ENCODE measurements at places on chromosomes 2 and 18. TPM values are rescaled to one million over a fixed set of nuclear protein-coding genes. Genes with fewer than 3 reads are reported as not detected.

- H3K27ac ChIP-seq: no peak overlapping the region
- no peaks in the 10 kb centered on the region for H3K27me3 ChIP-seq
- H3K36me3 ChIP-seq: no peaks in the 10 kb centered on the region
- no peak overlapping the region for H3K4me3 ChIP-seq
- no peaks in the 10 kb centered on the region for H3K4me1 ChIP-seq
Observed at GRCh38 chr2:17107151-17107550, 411.1 kb downstream of the RAD51AP2 start.

SLC9A4 gene
- total RNA-seq: not detected

PLCL1 gene
- 6.3 TPM for total RNA-seq

CD207 gene
- total RNA-seq: 3.0 TPM

DNA sequence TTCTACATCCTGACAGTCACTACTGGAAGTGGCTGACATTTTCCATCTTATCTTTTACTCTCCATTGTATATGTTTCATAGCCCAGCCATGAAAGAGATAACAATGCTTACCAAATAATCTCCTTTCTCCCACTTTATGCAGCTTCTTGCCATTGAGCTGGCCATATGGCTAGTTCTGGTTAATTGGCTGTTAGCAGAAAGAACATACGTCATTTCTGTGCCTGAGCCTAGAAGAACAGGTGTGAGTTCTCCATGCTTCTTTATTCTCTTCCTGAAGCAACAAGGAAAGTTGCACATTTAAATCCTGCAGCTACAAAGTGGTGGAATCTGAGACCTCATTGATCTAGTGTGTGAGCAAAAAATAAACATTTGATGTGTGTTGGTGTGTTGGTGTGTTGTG, 82.0 kb upstream of the FSHR start:
- no peaks in the 10 kb centered on the region for H3K36me3 ChIP-seq
- H3K27ac ChIP-seq: no peak overlapping the region
- no peak for DNase-seq
- no peaks in the 10 kb centered on the region for H3K4me1 ChIP-seq
- H3K4me3 ChIP-seq: no peak overlapping the region

DNA sequence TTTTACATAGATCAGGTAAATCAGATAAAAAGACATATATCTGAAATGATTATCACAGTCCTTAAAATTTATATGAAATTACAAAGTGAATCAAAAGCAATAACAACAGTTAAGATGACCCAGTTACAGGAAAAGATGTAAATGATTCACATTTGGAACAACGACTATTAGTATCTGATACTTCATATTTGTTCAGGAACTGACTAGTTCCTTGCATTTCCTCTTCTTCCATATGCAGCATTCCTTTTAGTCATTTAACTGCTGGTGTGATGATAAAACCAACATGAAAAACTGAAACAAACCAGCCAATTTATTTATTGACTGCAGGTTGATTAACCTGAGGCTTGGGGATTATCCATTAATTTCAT, 75.2 kb downstream of the RBMS1 start:
- no peaks in the 10 kb centered on the region for H3K36me3 ChIP-seq
- no peak overlapping the region for H3K4me3 ChIP-seq
- no peaks in the 10 kb centered on the region for H3K27me3 ChIP-seq
- H3K4me1 ChIP-seq: peaks cover 38% of the 10 kb centered on the region
- H3K27ac ChIP-seq: no peak overlapping the region

COPS7B gene
- 31.2 TPM for total RNA-seq

DNA sequence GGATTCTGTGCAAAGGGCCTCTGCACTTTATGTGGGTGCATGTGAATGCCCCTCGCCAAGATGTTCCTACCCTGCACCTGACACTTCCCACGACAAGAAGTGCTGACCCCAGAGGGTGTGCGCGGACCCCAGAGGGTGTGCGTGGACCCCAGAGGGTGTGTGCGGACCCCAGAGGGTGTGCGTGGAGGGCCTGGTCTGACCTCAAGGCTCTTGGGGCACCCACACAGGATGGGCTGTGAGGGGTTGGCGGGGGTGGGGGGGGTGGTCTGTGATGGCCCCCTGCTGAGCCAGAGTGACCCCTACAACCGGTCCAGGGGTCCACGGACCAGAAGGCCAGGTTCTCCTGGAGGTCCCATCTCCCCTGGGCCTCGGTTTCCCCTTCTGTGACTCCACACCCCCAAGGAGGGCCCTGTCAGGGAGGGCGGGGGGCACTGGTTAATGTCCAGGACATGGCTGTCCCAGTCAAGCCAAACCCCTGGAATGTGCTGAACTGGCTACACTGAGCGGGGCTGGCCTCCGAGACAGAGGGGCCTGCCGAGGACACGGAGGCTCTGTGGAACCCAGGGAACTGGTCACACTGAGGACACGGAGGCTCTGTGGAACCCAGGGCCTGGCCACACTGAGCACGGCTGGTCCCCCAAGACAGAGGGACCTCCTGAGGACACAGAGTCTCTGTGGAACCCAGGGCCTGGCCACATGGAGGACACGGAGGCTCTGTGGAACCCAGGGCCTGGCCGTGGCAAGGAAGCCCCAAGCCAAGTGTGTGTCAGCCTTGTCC, 3.1 kb downstream of the NEU4 start:
- no peak for DNase-seq
- H3K4me3 ChIP-seq: no peak overlapping the region
- H3K4me1 ChIP-seq: peaks cover 3% of the 10 kb centered on the region
- no peak overlapping the region for H3K27ac ChIP-seq
- H3K36me3 ChIP-seq: no peaks in the 10 kb centered on the region

ATP5MC3 gene
- 133 TPM for total RNA-seq

- H3K4me3 ChIP-seq: no peak overlapping the region
- no peaks in the 10 kb centered on the region for H3K36me3 ChIP-seq
- no peaks in the 10 kb centered on the region for H3K4me1 ChIP-seq
- no peak overlapping the region for H3K27ac ChIP-seq
Observed at GRCh38 chr18:74316257-74317170, 875 bp downstream of the C18orf63 start.

DNA sequence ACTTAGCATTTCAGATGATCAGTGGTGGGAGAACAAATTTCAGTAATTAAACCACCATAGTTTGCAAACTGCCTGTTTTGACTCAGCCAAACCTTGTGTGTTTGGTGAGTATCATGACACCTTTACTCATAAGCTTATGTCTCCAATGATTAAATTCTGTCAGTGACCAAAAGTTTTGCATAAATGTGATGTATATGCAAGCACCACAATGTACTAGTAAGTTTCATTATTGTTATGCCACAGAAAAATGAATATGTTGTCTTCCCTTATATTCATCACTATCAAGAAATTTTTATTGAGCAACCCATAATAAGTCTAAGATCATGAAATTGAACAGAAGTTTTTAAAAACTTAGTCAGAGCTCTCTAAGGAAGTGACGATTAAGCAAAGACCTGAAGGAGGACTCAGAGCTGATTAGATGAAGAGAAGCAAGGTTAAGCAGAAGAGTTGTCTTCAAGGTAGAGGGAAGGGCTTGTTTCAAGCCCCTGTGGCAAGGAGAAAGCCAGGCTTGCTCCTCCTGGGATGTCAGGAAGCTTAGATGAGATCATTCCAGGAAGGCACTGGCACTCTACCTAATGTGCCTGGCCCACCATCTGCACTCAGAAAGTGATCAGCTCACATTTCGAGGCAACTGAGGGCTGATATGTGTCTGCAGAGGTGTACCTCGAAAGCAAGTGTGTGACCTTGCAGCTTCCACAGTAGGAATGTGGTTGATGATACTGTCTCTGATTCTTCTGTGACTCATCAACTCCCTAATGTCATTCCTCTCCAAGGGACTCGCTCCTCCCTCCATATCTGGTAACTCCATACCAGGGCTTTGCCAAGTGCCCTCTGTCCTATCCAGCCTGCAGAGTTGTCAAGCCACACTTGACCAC, 54.7 kb downstream of the KCTD18 start:
- H3K36me3 ChIP-seq: peaks cover 8% of the 10 kb centered on the region
- no peak overlapping the region for H3K27ac ChIP-seq
- no peaks in the 10 kb centered on the region for H3K27me3 ChIP-seq
- H3K4me1 ChIP-seq: peaks cover 13% of the 10 kb centered on the region
- DNase-seq: no peak
- no peak overlapping the region for H3K4me3 ChIP-seq

DNA sequence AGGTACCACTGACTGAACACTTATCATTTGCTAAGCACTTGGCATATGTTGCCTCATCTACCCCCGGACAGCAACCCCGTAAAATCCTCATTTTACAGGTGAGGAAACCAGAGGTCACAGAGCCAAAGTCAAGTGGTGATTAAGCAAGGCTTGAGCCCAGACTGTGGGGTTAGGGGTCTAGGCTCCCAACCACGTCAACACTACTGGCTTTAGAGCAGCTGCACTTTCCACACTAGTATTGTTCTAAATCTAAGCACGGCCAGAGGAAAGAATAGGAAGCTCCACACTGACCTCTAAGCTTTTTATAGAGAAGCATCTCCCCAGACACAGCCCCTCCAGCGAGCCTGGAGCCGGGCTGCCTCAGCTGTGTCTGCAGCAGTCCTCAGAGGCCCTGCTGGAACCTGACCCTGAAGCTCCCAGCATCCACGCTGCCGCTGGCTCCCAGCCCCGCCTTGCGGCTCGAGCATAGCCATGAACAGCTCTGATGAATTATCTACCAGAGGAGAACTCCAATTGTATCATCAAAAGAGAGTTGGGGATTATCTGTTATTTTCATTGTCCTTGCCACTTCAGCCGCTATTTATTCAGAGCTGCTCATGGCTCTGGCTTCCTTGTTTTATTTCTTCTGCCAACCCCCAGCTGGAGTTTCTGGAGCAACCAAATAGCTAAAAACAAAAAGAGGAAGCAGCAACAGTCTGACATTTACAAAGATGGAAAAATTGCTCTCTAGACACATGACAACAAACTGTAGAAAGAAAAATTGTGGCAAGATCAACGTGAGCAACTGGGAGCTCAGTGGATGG, 62.2 kb upstream of the RTN4 start:
- H3K27ac ChIP-seq: peak overlapping the region; percentile 83
- H3K4me1 ChIP-seq: peaks cover 38% of the 10 kb centered on the region
- no peaks in the 10 kb centered on the region for H3K36me3 ChIP-seq
- H3K27me3 ChIP-seq: no peaks in the 10 kb centered on the region

FAM168B gene
- 74.1 TPM for total RNA-seq

DNA sequence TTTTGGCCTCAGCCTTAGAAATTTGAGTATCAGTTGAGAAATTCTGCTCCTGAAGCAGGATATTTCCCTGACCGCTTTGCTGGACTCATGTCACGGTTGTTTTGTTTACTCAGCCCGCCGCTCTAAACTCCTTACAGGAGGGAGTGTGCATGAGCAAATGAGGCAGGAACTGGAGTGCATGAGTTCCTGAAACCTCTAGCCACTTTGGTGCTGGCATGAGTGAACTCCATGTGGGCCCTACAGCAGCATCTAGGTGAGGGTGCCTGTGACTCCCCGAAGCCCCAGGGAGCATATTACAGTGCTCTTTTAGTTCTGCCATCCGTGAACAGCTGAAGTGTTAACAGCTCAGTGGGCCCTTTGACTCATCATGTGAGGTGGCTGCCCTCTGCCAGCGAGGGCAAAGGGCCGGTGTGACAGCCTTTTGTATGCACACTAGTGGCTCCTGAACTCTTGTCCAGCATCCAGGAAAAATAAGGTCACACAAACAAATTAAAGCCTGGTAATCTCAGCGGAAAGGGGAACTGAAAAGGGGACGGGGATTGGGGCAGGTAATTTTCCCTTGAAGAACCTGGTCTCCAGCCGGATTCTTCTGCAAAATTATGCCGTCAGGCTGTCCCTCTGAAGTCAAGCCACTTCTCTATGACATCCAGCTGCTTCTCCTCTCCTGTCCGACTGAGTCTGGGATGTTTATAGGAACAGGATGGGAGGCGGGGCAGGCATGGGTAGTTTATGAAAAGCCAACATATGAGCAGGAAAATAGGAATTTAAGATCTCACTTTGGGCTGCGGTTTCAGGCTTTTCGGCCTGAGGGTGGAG, 1668.7 kb downstream of the SUCLG1 start:
- no peaks in the 10 kb centered on the region for H3K4me1 ChIP-seq
- no peaks in the 10 kb centered on the region for H3K36me3 ChIP-seq
- no peak overlapping the region for H3K4me3 ChIP-seq
- no peak for DNase-seq

DNA sequence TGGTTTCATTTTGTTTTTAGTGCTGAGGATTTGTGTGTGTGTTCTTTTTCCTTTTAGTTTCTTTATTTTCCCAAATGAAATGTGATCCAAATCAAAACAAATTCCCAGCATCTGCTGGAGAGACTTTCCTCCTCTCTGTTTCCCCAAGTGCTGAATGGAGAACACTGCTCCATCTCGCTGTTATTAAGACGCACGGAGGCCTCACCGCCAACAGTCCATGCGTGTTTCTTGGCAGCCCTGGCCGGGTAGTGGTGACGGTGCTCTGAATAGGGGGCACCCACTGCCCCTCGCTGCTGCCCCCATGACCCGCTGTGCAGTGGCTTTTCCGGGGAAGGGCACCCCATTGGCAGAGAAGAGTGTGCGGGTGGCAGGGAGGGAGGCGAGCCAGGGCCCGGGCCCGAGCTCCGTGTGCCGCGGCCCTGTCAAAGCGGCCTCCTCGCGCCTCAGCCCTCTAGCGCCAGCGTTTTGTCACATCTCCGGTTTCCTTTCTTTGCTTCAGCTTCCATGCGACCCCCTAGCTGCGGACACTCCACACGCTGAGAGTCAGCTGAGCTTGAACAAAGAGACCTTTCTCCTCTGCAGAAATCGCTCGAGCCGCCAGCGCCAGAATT, 473.7 kb upstream of the SALL3 start:
- H3K36me3 ChIP-seq: no peaks in the 10 kb centered on the region
- H3K4me3 ChIP-seq: no peak overlapping the region
- H3K4me1 ChIP-seq: no peaks in the 10 kb centered on the region
- no peak for DNase-seq

GRCh38 chr18:52394602-52395001, 54.6 kb downstream of the DCC start:
- no peak overlapping the region for H3K4me3 ChIP-seq
- H3K27me3 ChIP-seq: no peaks in the 10 kb centered on the region
- H3K36me3 ChIP-seq: no peaks in the 10 kb centered on the region
- no peak overlapping the region for H3K27ac ChIP-seq
- DNase-seq: no peak

DNA sequence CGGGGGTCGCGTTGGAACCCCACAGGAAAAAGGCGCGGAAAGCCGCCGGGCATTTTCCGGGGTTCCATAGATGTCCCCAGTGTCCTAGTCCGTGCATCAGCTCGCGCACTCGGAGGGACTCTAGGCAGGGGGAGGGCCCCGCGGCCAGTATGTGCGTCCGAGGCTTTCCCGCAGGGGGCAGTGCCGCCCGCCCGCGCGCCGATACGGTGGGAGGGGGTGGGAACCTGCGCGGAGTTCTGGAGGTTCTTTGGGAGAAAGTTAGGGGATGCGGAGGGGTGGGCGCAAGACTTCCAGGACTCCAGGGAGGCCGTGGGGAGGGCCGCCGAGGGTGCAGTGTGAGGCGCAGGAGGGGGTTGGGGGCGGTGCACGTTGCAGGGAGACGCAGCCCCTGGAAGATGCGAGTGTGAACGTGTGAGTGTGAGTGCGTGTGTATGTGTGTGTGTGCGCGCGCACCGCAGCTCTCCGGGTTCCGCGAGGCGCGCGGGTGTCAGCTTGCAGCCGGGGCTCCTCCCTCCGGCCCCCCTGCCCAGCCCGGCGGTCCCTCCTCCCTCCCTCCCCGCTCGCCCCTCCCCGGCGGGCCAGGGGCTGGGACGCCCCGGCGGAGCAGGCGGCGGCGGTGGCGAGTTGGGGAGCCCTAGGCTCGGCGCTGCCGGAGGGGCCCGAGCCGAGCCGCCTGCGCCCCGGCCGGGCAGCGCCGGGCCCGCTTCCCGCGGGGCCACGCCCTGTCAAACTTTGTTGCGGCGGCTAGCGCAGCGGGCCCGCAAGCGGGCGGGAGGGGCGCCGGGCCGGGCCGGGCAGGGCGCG, at the start of gene TCF7L1:
TCF7L1 (plus strand) TSS at position 559 of the 804 bp plus-strand sequence. CDS start 293 bp downstream, outside the sequence.
- H3K27ac ChIP-seq: peak within 1 kb of the TSS; percentile 72
- H3K4me3 ChIP-seq: peak within 1 kb of the TSS; percentile 90
- DNase-seq: peak; percentile 88

Data from lower lobe of right lung (tissue), 2 donors.